ENCODE measurements at places on chromosomes 5 and 9.

- DNase-seq, result no peak
These were observed 47.8 kb downstream of the THOC3 start for GRCh38 chr5:175920231-175920811.

- no peak for DNase-seq
These were observed 178.1 kb downstream of the TMEM161B start for GRCh38 chr5:88090506-88090905.

DNA sequence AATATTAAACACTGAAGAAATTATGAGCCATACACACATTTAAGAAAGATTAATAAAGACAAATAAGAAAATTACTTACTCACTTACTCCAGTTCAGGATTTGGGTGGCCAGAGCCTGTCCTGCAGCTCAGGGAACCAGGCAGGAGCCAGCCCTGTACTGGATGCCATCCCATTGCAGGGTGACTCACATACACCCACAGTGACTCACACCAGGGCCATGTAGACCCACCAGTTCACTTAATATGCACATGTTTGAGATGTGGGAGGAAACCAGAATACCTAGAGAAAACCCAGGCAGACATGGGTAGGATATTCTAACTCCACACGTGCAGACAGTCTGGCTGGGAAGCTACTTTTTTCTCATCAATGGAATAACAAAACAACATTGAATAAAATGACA is 49.6 kb upstream of the ADRB2 start:
- DNase-seq, result peak; percentile 78

DNA sequence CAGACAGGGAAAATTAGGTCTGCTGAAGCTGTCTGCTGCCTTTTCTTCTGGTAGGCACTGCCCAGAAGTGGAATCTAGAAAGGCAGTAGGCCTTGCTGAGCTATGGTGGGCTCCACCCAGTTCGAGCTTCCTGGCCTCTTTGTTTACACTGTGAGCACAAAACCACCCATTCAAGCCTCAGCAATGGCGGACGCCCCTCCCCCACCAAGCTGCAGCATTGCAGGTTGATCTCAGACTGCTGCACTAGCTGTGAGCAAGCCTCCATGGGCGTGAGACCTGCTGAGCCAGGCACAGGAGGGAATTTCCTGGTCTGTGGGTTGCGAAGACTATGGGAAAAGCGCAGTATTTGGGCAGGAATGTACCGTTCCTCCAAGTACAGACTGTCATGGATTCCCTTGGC is 18.5 kb downstream of the AGTPBP1 start:
- no peak for DNase-seq

DNA sequence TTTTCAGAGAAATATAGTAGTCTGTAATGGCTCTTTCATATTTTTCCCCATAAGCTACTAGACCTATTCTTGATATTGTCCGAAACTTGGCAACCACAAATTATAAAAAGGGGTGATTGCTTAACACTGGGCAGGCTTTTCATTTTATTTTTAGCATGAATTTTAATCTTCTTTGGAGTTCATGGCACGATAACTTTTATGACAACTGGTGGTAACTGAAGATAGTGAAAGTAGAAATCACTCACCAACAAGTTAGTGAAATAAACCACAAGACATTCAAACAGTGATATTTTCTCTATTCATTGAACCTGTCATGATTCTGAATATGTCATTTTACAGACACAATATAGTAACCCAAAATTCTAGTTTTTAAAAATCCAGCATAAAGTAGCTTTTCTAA is 213.9 kb downstream of the PRDM9 start:
- no peak for DNase-seq

DNA sequence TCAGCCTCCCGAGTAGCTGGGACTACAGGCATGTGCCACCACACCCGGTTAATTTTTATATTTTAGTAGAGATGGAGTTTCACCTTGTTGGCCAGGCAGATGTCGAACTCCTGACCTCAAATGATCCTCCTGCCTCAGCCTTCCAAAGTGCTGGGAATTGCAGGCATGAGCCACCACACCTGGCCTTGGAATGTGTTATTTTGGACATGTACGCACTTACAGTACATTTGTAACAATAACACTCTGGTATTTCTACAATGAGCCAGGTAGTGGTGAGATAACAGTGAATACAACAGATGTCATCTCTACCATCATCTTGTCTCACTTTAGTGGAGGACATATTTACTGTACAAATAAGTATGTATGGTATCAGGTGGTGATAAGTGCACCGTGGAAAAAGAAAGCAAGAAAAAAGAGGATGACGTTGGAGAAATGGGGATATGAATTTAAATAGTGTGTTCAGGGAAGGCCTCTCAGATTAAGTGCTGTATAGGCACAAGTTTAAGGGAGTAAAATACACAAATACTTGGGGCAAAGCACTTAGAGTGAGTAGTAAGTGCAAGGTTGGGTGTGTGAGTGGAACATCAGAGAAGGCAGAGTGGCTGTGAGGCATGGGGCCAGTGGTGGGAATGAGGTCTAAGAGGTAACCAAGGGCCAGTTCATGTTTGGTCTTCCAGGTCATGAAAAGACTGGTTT is 100.1 kb downstream of the CDC42SE2 start:
- no peak for DNase-seq

DNA sequence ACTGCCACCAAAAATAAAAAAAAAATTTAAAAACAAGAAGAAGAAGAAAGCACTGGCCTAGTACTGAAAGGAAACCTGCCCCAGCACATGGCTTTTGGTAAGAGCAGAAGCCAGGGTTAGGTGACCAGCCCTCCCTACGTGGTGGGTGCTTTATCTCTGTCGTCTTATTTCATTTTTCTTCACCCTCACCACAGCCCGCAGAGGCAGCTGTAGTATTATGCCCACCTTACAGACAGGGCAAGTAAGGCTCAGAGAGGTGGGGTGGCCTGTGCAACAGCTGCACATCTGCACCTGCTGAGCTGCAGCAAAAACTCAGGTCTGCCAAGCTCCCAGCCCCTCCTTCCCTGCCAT is 140.8 kb upstream of the LMX1B start:
- no peak for DNase-seq

DNA sequence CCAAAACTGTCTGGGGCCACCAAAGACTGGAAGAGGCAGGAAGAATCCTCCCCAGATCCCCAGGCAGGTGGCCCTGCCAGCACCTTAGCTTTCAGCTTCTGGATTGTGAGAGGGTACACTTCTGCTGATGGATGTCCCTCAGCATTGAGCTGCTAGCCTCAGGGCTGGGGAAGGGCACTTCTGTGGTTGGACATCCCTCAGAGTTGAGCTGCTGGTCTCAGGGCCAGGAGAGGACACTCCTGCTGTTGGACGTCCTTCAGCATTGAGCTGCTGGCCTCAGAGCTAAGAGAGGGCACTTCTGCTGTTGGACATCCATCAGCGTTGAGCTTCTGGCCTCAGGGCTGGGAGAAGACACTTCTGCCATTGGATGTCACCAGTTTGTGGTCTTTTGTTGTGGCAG is 83.8 kb upstream of the FCN1 start:
- no peak for DNase-seq

DNA sequence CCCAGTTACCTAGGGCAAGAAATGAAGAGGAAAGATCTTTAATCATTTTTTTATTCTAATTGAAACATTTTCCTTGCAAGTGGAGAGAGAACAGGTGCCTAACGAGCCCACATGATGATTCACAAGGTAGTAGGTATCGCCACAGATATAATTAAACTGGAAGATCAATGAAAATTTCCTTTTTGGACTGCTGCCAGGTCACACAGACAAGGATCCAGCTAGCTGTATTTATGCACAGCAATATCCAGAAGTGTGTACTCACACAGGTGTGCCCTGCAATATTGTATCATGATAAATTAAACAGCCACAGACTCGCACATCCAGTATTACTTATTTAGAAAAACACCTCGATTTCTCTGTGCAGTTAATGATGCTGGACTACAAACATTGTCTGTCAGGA is 294.0 kb upstream of the SMARCA2 start:
- no peak for DNase-seq

DNA sequence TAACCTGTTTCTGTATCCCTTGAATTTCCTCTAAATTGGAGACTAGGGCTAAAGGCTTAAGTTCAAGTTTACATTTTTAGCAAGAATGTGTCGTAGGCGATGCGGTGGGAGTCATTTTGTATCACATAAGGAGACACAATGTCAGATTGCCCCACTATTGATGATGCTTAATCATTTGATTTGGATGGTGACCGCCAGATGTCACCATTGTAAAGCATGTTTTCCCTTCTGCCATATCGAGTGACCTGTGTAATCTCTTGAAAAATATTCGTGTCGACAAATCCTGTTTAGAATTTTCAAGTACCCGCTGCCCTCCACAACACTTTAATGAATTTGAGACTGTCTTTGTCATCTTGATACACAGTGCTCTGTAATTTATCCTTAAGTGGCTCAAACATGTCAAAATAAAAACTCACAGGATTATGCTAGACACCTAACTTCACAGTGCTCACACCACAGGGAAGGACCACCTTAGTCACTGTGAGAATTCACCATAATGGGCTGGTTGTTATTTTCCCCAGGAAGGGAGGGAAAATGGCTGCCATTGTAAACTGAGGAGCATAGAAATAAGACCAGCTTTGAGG is 34.5 kb upstream of the SLC46A2 start:
- peak; percentile 41 for DNase-seq

Measured in inflammatory macrophage treated with lipopolysaccharide for 4 hours (primary cell).